Activated naive CD8-positive, alpha-beta T cell treated with anti-CD3 and anti-CD28 coated beads, Interleukin-2, amount 10 ng/mL, durations not matched to agents 7 days and 5 days (primary cell): ENCODE measurements at places on chromosomes 1 and 21. TPM values are rescaled to one million over a fixed set of nuclear protein-coding genes. Genes with fewer than 3 reads are reported as not detected.

Gene TSPEAR
- not detected for total RNA-seq

DNA sequence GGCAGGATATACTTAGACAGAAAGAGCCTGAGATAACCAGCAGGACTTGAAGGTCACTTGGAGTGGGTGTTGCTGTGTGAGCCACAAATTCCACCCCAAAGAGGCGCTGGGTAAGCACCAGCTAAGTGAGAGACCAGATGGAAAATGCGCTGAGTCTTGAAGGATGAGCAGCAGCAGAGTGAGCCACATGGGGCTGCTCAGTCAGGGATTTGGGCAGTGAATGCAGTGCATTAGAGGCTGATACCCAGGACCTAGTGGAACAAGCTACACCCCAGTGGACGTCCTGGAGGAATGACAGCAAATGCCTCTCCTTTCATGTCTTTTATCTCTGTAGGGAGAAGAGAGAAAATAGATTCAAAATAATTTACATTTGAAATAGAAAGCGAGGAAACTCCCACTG is 11.3 kb downstream of the GRIK1 start:
- DNase-seq, result no peak
- H3K27me3 ChIP-seq, result no peaks in the 10 kb centered on the region
- H3K4me1 ChIP-seq, result no peaks in the 10 kb centered on the region
- no peaks in the 10 kb centered on the region for H3K36me3 ChIP-seq
- no peak overlapping the region for H3K4me3 ChIP-seq

DNA sequence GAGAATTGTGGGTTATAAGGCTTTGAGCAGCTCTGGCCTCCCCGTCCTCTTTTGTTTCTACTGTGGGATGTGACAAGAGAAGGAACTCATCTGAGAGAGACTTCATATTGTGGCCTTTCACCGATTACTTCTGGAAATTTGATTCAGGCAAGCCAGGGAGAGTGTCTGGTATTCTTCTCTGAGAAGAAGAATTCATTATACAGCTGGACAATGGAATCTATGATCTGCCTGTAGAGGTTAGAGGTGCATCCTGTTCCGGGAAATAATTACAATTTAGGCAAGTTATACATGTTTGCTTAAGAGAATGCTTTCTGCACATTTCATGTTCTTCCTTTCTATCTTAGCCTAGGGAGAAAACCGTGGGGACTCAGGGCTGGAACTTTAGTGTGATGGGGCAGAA is 12.8 kb upstream of the RNU1-2 start:
- H3K27ac ChIP-seq, result no peak overlapping the region
- peaks cover 71% of the 10 kb centered on the region for H3K27me3 ChIP-seq
- no peak for DNase-seq
- peaks cover 3% of the 10 kb centered on the region for H3K4me1 ChIP-seq
- H3K36me3 ChIP-seq, result no peaks in the 10 kb centered on the region

Gene BTBD19
- 5.6 TPM for total RNA-seq

Gene ERICH3
- total RNA-seq, result not detected

Gene S100A9
- total RNA-seq, result 4.5 TPM

DNA sequence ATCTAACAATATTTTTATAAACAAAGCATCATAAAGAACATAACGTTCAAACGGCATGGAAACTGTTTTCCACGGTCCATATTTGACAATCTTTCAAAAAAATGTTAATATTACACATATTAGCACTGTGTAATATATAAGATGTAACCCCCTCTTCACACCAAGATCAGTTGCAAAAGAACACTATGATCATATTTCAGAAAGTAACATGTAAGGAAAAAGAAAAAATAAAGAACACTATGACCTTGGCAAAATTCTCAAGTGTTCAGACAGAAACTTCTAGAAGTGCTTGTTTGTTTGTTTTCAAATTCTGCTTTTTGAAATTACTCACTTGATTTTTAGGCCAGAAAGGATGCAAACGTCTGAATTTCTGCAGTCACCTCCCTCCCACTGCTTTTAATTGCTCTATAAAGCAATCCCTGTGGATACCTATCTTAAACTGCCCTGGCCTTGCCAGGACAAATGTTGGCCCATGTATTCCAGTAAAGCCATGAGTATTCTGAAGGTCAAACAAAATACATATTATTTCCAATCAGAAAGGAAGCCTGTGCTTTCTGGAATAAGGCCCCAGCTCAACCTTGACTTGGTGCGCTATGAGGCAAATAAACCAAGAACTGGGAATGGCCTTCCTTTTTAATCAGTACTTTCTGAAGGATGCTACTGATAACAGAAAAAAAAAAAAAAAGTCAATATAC is 68.6 kb downstream of the TGFBR3 start:
- peaks cover 7% of the 10 kb centered on the region for H3K4me1 ChIP-seq
- no peak overlapping the region for H3K27ac ChIP-seq
- no peak overlapping the region for H3K4me3 ChIP-seq
- H3K36me3 ChIP-seq, result no peaks in the 10 kb centered on the region
- H3K27me3 ChIP-seq, result peaks cover 20% of the 10 kb centered on the region

DNA sequence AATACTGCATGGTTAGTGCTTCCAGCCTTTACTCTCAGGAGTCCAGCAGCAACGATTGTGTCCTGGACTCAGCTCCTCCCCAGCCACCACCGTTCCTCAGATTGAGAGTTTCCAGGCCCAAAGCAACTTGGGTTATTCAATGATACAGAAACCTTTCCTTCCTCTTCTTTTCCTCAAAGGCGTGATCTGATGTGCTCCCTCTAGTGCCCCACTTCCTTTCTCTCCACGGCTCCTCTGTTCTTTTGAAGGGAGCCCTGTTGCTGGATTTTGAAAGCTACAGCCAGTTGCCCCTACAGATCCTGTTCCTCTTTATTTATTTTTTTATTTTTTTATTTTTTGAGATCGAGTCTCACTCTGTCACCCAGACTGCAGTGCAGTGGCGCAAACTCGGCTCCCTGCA is 14.1 kb downstream of the CRP start:
- no peak overlapping the region for H3K27ac ChIP-seq
- DNase-seq, result no peak
- H3K36me3 ChIP-seq, result no peaks in the 10 kb centered on the region
- no peaks in the 10 kb centered on the region for H3K4me1 ChIP-seq

Gene OR2T35
- total RNA-seq, result not detected

Gene S100A3
- total RNA-seq, result not detected

Gene PTAFR
- total RNA-seq, result 0.99 TPM

- DNase-seq, result no peak
- no peak overlapping the region for H3K4me3 ChIP-seq
- H3K4me1 ChIP-seq, result peaks cover 9% of the 10 kb centered on the region
- peaks cover 26% of the 10 kb centered on the region for H3K36me3 ChIP-seq
Observed at GRCh38 chr1:231702804-231703203, 76.2 kb downstream of the DISC1 start.

GRCh38 chr1:40884055-40884795 is 22.1 kb upstream of the CITED4 start:
- no peak for DNase-seq
- peaks cover 66% of the 10 kb centered on the region for H3K27me3 ChIP-seq
- no peaks in the 10 kb centered on the region for H3K36me3 ChIP-seq
- no peak overlapping the region for H3K27ac ChIP-seq

GRCh38 chr21:25535849-25536248 is 71.4 kb downstream of the MRPL39 start:
- H3K27ac ChIP-seq, result no peak overlapping the region
- H3K4me1 ChIP-seq, result no peaks in the 10 kb centered on the region
- H3K36me3 ChIP-seq, result peaks cover 5% of the 10 kb centered on the region
- H3K4me3 ChIP-seq, result no peak overlapping the region

- H3K36me3 ChIP-seq, result no peaks in the 10 kb centered on the region
- H3K27ac ChIP-seq, result no peak overlapping the region
- no peak for DNase-seq
- H3K4me3 ChIP-seq, result no peak overlapping the region
- peaks cover 2% of the 10 kb centered on the region for H3K4me1 ChIP-seq
Observed at GRCh38 chr1:91171898-91172297, 150.1 kb upstream of the ZNF644 start.

GRCh38 chr1:163820226-163820625 is 498.5 kb downstream of the NUF2 start:
- H3K27me3 ChIP-seq, result no peaks in the 10 kb centered on the region
- no peak overlapping the region for H3K4me3 ChIP-seq
- H3K4me1 ChIP-seq, result no peaks in the 10 kb centered on the region
- no peak overlapping the region for H3K27ac ChIP-seq
- DNase-seq, result no peak
- H3K36me3 ChIP-seq, result no peaks in the 10 kb centered on the region
